A549 treated with CpdA at 1 μM for 4 hours (cell line): ENCODE measurements at places on chromosomes 11 and 22. TPM values are rescaled to one million over a fixed set of nuclear protein-coding genes. Genes with fewer than 3 reads are reported as not detected.

Gene TRPT1
- total RNA-seq: 18.6 to 27.7 TPM (median 26.4 TPM) in 5 replicates

Gene RIMBP3C
- total RNA-seq: 0.10 to 0.26 TPM (median 0.24 TPM) in 5 replicates

Gene TP53AIP1
- total RNA-seq: 0.02 to 0.16 TPM in 2 of 5 replicates, not detected in the others

Gene BDNF
- 7.3 to 11.4 TPM (median 8.2 TPM) in 5 replicates for total RNA-seq

Gene TIMP3
- total RNA-seq: 1.4 to 3.0 TPM (median 2.0 TPM) in 5 replicates

Gene NDUFA6
- 62.2 to 74.5 TPM (median 69.0 TPM) in 5 replicates for total RNA-seq

Gene GRM5
- 0.03 TPM in 1 of 5 replicates, not detected in the others for total RNA-seq

Gene IGLL1
- not detected in 5 replicates for total RNA-seq

Gene CYB5R2
- total RNA-seq: 3.8 to 5.5 TPM (median 4.5 TPM) in 5 replicates

Gene ANKK1
- 0.02 to 0.12 TPM in 2 of 5 replicates, not detected in the others for total RNA-seq

Gene FXYD2
- 11.8 to 22.6 TPM (median 16.9 TPM) in 5 replicates for total RNA-seq

Gene MMP3
- 0.05 to 0.24 TPM (median 0.07 TPM) in 3 of 5 replicates, not detected in the others for total RNA-seq

Gene APOA4
- not detected in 5 replicates for total RNA-seq

Gene SLC43A1
- 2.8 to 4.0 TPM (median 3.8 TPM) in 5 replicates for total RNA-seq

Gene OR51B2
- total RNA-seq: not detected in 5 replicates

Gene MMP11
- 0.09 to 0.18 TPM (median 0.12 TPM) in 4 of 5 replicates, not detected in the other for total RNA-seq

Gene ACR
- 0.06 to 0.08 TPM in 2 of 5 replicates, not detected in the others for total RNA-seq

Gene LDHAL6A
- not detected in 5 replicates for total RNA-seq

Gene NFAM1
- total RNA-seq: not detected in 5 replicates

Gene ZNF215
- total RNA-seq: 0.99 to 1.4 TPM (median 1.3 TPM) in 5 replicates

Gene GALNT18
- 17.3 to 19.5 TPM (median 18.4 TPM) in 5 replicates for total RNA-seq

Gene SYT8
- 0.02 to 0.23 TPM in 2 of 5 replicates, not detected in the others for total RNA-seq

Gene RAB39A
- 0.21 to 0.72 TPM (median 0.55 TPM) in 5 replicates for total RNA-seq

Gene KRTAP5-8
- total RNA-seq: not detected in 5 replicates

Gene KRTAP5-9
- 0.05 to 0.12 TPM in 2 of 5 replicates, not detected in the others for total RNA-seq
